ENCODE measurements at places on chromosomes 6 and 20.

GRCh38 chr6:111329882-111330633, 153.0 kb downstream of the REV3L start:
- DNase-seq = no peak

DNA sequence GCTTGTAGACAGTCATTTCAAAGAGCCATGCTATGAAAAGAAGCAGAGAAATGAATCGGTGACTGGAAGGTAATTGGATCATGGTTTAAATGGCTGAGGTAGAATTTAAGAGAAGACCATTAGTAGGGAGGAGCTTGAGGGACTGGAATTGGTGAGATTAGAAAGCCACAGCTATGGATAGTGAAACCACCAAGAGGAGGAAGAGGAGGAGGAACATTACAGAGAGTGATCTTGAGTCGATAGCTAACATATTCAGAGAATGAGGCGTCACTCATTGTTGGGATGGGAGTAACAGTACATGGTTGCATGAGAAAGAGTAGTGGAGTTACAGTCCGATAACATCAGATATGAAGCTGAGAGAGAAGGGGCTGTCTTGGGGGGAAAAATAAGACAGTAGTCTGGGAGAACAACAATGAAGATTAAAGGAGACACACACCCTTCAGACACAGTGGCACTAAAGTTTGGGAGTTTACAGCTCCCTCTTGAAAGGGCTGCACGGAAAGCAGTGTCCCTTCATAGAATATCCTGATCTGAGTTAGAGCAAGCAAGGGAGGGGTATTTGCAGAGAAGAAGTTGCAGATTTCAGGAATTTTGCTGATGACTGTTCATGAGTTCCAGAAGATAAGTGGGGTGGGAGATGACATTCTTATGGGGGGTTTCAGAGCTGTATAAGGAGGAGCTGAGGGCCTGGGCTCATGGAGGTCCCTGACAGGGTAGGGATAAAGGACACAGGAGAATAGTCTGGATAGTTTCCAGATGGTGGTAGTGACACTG, 15.1 kb upstream of the LAMP5 start:
- DNase-seq = no peak

DNA sequence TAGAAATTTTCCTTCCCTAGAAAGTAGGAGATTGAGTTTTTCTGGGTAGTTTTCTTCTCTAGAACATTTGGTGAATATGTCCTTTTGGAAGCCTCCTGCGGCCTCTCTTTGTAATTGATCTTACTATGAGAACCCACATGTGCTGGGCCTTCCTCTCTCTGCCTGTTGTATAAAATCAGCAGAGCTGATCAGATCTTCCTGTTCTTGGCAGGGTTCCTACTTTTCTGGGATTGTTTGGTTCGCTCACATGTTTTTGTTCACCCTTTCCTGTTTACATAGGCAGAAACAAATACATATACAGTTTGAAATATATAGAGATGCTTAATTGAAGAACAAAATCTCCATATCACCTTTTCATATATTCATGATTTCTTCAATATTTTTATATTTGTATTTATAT, 57.8 kb downstream of the IL22RA2 start:
- no peak for DNase-seq

DNA sequence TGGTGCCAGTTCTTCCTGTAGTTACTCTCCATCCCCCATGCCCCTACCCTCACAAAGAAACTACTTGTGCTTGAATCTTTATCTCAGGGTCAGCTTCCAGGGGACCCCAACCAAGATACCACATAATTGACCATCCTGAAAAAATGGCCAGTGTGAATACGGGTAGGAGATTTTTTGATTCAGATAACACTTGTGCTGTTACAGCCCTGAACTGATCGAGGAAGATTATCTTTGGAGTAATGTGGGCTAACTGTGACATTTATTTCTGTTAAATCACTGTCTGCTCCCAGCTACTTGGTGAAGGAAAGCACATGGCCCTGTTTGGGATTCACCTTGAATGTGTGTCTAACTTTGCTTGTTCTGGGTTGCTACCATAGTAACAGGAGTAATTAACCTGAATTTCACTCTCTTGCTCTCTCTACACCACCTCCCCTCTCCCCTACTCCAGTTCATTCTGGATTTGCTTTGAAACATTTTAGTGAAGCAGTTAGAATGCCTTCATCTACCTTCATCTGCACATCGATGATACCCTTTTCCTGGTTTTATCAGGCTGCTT, 219.6 kb upstream of the CHD6 start:
- no peak for DNase-seq

- no peak for DNase-seq
Observed at GRCh38 chr6:3607599-3607998, 143.9 kb downstream of the PXDC1 start.

- no peak for DNase-seq
Observed at GRCh38 chr6:142843361-142843760, 101.6 kb downstream of the HIVEP2 start.

- DNase-seq = no peak
Observed at GRCh38 chr6:108145639-108146038, 20.2 kb upstream of the NR2E1 start.

DNA sequence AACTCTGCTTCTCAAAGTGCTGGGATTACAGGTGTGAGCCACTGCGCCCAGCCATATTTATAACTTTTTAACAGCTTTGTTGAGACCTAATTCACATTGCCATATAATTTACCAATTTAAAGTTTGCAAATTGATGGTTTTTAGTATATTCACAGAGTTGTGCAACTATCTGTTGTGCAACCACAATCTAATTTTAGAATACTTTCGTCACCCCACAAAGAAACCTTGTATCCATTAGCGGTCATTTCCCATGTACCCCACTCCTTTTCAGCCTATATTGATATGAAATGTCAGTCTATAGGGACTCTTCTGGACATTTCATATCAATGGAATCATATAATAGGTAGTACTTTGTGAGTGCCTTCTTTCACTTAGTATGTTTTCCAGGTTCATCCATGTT, 55.8 kb downstream of the FOXO3 start:
- DNase-seq = no peak

DNA sequence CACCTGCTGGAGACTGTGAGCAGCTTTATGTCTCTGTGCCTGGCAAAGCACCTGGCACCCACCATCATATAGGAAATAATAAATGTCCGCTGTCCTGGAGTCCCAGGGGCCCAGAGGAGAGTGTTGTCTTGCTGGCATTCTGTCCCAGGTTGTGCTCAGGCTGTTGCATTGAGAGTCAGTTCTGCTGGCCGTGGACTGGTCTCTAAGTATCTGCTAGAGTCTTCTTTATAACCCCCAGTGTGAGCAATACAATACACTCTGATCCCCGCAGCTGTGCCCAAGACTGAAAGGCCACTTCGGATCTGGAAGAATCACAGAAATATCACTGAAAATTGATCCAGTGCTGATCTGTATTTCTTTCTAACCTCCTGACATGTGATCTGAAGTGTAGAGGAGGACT, 38.3 kb upstream of the HINT3 start:
- no peak for DNase-seq

DNA sequence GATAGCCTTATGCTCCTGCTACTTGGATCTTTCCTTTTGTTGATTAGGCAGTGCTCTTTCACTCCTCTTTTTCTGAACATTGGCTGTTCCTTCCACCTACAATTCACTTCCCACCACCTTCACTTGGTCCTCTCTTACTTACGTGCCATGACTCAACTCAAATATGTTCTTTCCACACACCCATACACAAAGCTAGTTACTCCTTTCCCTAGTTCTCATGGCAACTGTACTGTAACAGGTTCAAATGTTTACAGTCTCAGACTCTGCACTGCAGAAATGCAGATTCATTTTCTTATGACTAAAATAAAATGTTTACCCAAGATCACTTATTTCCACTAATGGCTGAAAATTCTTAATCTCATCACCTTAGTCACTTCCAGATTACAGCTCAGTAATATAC, 174.0 kb upstream of the TSHZ2 start:
- DNase-seq = no peak

DNA sequence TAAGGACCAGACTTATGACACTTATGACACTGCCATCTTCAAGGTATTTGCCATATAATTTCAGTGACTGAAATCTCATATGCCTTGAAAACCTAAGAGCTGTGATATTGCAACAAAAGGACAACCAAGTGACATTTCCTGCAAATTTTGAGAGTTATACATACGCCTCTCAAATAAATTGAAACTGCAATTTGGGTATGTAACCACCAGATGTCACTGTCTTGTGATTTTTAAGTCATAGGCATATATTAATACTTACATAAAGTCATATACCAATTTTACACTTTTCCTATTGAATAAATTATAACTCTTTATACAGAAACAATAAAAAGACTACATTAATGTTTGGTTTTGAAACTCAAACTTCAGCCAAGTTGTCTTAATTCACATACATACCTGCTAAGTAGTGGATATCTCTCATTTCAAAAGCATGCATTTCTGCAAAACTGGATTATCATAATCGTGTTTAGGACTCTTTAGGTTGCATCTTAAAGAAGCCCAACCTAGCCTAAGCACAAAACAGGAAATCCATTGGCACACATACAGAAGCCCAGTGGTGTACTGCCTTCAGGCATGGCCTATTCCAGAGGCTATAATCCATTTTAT, 180.2 kb downstream of the PACRG start:
- no peak for DNase-seq

GRCh38 chr6:31829633-31830283, 2.2 kb downstream of the HSPA1B start:
- no peak for DNase-seq

GRCh38 chr6:166469426-166469961, 86.8 kb upstream of the MPC1 start:
- no peak for DNase-seq

GRCh38 chr6:113647143-113647889, 209.8 kb upstream of the MARCKS start:
- DNase-seq = no peak

DNA sequence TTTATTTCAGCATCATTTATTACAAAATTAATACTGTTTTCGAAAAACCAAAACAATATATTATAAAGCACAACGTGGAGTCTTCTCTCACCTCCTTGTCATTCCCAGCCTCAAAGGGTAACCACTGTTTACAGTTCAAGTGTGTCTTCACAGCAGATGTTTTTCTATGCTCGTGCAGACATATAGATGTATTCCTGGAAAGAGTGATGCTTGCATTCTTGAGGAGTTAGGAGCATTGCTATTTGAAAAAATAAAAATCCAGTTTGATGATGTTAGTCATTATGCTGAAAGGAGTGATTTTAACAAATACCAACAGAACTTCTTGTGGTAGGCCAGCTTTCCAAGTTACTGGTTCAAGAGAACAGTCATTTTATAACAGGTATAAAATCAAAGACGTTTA, 234.9 kb downstream of the BCKDHB start:
- DNase-seq = no peak

DNA sequence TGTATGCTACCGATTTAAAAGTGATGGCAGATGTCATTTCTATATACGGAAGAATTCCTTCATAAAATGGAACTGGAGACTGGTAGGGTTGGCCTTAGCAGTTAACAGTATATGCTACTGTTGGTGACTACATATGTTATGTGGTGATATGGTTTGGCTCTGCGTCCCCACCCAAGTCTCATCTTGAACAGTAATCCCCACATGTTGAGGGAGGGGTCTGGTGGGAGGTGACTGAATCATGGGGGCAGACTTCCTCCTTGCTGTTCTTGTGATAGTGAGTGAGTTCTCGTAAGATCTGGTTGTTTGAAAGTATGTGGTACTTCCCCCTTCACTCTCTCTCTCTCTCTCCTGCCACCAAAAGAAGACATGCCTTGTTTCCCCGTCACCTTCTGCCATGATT, 29.6 kb downstream of the RGS17 start:
- no peak for DNase-seq

DNA sequence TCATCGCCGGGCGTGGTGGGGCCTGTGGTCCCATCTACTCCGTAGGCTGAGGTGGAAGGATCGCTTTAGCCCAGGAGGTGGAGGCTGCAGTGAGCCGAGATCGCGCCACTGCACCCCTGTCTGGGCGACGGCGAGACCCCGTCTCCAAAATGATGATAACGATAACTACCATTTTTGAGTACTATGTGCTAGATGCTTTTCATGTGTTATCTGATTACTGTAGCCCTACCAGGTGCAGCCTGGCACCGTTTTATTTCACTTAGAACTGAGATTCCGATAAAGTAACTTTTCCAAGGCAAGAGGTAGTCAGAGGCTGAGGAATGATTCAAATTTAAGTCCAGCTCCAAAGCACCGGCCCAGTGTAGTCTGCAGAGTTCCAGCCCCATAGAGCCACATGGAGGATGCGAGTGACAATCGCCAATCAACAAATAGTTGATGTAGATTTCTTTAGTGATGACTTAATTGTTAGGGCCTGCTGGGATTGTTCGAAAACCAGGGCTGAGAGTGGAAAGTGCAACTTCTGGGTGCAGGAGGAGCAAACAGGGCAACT, 727 bp downstream of the ERMARD start:
- no peak for DNase-seq

DNA sequence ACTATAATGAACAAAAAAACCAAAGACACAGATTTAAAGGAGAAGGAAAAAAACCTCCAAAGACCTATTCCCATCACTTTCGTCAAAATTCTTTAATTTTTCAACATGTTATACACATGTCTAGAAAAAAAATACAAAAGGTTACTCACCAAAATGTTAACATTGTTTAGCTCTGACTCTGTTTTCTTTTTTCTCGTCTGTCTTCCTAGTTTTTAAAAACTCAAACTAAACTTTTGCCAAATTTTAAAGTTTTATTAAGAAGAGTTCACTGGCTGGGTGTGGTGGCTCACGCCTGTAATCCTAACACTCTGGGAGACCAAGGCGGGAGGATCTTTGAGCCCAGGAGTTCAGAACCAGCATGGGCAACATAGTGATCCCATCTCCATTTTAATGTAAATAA, 10.8 kb downstream of the MCUR1 start:
- DNase-seq = no peak

DNA sequence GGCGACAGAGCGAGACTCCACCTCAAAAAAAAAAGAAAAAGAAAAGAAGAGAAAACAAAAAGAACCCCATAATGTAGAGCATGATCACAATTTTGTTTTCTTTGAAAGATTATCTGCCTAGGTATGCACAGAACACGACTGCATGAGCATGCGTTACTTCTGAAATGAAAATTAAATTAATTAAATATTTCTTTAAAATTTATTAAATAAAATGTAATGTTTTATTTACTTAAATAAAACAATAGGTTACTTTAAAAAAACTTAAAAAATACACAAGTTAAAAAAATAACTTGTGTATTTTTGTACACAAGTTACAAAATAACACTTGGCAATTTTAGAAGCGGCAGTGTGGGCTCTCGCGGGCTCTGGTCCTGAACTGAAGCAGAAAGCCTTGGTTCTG, 107.8 kb downstream of the TFAP2A start:
- DNase-seq = no peak

- DNase-seq = no peak
Observed at GRCh38 chr6:4055420-4056041, 23.4 kb downstream of the FAM217A start.

- DNase-seq = no peak
Observed at GRCh38 chr6:97189767-97190166, 93.2 kb downstream of the MMS22L start.

DNA sequence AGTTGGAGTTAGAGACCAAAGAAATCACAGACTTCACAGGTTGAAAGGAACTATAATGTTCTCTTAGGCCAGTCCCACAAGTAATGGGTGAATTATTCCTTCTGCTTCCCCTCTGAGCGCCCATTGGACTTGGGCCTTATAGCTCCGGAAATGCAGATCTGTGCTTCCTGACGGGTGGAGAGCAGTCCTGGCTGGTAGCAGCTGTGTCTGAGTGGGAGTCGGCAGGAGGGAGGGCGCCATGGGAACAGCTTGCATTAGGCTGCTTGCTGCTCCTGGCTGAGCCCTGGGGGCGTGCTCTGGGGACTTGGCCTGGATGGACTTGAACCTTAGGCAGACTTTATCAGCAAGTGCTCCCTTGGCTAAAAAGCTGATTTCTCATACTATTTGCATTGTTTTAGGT, 18.4 kb upstream of the NUP153 start:
- no peak for DNase-seq

Data from activated T-cell treated with anti-CD3 and anti-CD28 coated beads, Interleukin-2, amount 50 U/mL, for 1 hour (primary cell).